ENCODE measurements at places on chromosomes 4 and X. TPM values are rescaled to one million over a fixed set of nuclear protein-coding genes. Genes with fewer than 3 reads are reported as not detected.

TCEAL8 gene
- 100 TPM for total RNA-seq

ZFP42 gene
- total RNA-seq: 0.26 TPM

NLGN4X gene
- under 0.01 TPM for total RNA-seq

MEPE gene
- not detected for total RNA-seq

CPXCR1 gene
- not detected for total RNA-seq

TRIML2 gene
- total RNA-seq: 0.26 TPM

LUZP4 gene
- not detected for total RNA-seq

PDE6B gene
- 2.8 TPM for total RNA-seq

ADAM29 gene
- not detected for total RNA-seq

SULT1B1 gene
- not detected for total RNA-seq

- DNase-seq: no peak
These were observed 210.6 kb downstream of the COL25A1 start for GRCh38 chr4:109091727-109092409.

GRCh38 chr4:27005905-27006590 is 145.4 kb downstream of the STIM2 start:
- peak; percentile 46 for DNase-seq

GRCh38 chrX:84046403-84046984 is 141.5 kb downstream of the RPS6KA6 start:
- DNase-seq: peak; percentile 21

- no peak for DNase-seq
These were observed 285.4 kb downstream of the UNC5C start for GRCh38 chr4:95263391-95263790.

DNA sequence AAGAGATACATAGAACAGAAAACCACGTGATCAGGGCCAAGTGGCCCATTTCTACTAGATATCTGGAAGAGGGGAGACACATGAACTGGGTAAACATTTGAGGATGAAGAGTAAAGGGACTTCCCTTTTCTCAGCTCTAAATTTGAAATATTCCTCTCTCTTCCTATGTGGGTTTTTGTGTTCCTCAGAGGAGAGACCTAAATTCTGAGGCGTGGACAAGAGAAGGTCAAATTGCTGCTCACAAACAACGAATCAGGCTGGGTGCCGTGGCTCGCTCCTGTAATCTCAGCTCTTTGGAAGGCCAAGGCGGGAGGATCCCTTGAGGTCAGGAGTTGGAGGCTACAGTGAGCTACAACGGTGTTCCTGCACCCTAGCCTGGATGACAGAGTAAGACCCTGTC is 216.0 kb downstream of the PTTG2 start:
- no peak for DNase-seq

DNA sequence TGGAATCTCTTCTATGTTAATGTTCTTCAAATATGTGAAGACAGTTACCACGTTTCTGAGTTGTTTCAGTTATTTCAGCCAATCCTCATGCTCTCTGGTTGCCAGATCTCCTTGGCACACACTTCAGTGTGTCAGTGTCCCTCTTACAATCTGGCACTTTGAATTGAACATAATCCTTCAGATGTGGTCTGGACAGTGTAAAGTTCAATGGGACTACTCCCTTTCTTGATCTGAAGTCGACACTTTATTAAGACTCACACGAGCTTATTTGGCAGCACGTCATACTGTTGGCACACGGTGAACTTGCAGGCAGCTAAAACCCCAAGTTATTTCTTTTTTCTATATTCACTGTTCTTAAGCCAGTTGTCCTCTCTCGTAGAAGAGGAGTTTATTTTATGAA is 28.2 kb downstream of the ARSJ start:
- DNase-seq: peak; percentile 73

DNA sequence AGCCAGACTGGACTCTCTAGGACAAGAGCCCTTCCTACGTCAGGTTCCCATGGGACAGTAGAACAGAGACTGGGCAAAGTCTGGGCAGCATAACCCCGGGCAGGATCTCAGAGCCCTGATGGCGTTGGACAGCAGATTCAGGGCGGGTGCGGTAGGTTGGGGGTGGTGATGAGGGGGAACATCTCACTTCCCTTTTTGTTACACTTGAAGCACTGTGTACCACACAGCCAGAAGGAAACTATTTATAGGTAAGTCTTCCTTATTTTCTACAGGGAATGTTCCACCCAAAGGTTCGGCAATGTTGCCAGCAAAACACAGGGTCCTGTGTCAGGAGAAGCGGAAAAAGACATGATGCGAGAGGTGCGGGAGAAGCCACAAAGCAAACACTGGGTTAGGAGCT is 54.3 kb downstream of the TSC22D3 start:
- no peak for DNase-seq

DNA sequence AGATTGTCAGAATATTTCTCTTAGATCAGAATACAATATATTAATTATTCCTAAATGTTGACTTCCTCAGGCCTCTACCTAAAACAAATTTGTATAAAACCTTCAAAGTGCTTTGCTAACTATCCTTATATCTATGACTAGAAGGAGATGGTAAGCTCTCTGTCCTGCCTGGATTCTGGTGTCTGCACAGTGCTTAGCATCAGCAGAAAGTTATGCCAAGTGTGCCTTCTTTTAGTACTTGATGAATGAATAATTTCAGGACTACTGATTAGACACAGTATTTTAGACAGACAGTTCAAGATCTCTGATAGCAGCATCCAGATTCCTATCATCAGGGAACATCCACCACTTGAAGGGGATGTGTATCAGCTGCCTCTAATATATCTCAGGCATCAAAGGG is 242.4 kb upstream of the TLL1 start:
- no peak for DNase-seq

GRCh38 chr4:57147335-57148060 is 37.3 kb upstream of the IGFBP7 start:
- peak; percentile 55 for DNase-seq

DNA sequence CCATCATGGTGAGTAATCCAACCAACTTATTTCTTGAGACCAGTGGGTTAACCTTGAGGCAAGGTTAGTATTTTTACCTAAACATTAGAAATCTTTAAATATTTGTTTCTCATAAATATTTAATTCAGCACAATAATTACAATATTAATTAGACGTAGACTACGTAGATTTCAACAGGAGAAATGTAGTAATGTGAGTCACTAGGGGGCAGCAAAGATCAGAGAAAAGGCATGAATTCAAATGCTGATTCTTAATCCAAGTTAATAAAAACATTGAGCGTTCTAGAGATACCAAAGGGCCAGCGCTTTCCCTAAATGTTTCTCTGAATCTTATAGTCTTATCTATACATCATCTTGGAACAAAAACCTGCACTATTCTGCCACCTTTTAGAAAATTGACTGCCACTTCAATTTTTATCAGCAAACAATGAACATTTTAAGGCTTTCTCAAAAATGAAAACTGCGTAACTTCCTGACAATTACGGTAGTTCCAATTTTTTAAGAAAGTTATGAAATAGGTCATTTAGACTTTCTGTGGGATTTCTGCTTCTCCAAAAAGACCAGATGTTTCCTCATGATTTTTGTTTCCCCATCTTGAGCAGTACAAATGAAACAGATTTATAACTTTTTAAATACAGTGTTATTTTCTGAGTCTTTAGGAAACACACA is 180.7 kb downstream of the GASK1B start:
- peak; percentile 62 for DNase-seq

All from fibroblast of lung (primary cell).